Adrenal gland (tissue), 19 donors: ENCODE measurements at places on chromosomes 7 and 10.

DNA sequence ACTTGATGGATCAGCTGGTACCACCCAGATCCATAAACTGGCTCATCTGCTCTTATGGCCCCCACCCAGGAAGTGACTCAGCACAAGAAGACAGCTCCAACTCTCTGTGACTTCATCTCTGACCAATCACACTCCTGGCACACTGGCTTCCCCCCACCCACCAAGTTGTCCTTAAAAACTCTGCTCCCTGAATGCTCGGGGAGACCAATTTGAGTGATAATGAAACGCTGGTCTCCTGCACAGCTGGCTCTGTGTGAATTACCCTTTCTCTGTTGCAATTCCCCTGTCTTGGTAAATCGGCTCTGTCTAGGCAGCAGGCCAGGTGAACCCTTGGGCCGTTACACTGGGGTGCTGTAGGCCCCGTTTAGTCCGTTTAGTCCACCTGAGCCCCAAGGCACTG lies 23.4 kb upstream of the BNIP3 start:
- no peak for DNase-seq

DNA sequence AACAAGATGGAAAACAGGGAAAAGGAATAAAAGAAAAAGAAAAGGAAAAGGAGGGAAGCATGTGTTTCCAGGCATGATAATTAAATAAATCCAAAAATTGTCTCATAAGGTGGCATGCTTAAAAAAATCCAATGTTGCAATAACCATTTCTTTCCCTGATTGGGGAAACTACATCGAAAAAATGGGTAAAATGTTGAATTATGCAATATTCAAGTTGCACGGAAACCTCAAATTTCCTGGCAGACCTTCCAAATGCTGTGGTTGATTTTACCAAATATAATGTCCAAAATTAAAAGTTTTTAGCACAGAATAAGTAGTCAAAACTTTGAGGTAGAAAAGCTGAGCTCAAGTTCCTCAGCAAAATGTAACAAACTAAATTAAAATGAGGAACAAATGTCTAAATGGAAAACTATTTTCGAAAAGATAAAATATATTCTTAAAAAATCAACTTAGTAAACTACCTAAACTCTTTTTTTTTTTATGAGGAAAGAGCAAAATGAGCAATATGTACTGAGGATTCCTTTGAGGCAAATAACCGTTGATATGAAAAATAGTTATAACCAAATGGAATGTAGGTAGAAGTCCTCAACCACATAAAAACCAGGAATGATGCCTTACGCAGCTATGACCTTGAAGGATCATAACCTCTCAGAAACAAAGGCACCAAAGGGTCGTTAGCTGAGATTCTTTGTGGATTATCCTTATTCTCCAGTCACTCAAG lies 52.6 kb downstream of the MACC1 start:
- no peak for DNase-seq

DNA sequence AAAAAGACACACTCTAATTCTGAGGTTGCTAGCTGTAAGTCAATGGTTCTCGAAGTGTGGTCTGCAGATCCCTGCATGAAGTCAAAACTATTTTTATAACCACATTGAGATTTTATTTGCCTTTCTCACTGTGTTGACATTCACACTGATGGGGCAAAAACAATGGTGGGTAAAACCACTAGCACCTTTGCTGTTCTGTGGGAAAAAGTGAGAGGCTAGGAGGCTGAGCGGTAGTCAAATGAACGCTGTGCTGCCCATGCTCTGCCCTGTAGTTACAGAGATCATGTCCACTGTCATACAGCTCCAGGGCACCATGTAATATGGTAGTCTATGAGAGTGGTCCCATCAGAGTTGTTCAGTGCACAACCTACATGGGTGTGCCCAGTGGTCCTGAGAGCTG lies 21.6 kb upstream of the PDCD4 start:
- no peak for DNase-seq

GRCh38 chr7:109895536-109895935 lies 1195.4 kb upstream of the LRRN3 start:
- DNase-seq, result no peak

- no peak for DNase-seq
Observed at GRCh38 chr10:43315535-43316207, 48.8 kb upstream of the RASGEF1A start.

DNA sequence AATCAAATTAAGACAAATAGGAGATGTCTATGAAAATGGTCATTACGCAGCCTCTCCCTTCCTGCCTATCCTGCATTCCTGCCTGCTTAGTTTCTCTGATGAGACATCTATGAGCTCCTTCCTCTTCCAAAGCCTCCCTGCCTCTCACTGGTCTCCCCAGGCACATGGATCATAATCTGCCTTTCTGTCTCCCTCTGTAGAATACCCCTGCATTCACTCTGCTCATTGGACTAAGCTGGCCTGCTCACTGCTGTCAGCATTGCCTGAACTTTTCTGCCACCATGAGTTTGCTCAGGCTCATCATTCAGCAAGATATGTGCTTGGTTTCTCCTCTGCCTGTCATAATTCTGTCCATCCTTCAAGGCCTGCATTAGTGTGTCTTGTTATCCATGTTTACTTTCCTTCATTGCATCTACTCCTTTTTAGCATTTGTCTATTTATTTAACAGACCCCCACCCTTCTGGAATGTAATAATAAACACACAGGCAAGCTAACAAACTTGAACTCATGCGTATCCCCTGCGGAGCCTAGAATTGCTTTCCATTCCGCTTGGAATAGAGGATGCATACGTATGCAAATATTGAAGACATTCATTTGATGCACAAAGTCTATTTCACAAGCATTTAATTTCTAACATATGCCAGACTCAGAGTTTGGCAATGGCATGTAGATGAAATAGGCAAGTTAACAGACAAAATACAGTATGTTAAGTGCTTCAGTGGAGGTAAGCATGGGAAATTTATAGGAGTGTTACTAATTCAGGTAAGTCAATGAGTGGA lies 88.3 kb downstream of the PTPRZ1 start:
- DNase-seq, result no peak
